Kidney epithelial cell (primary cell): ENCODE measurements at places on chromosomes 7 and 10.

DNA sequence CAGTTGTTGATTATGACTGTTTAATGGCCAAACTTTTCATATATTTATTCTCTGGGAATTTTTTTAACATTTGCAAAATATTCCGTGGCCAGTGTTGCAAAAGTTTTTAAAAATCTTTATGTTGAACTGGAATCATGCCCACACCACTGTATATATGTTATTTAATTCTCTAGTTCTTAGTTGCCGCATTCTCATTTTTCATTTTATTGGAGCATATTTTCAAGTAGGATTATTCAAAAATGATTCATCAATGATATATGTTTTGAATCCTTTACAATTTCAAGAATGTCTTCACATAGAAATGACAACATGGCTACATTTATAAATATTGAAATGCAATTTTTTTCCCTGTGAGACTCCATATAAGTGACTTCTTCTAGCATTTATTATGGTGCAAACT, 188.6 kb upstream of the LRRTM3 start:
- no peak for DNase-seq

DNA sequence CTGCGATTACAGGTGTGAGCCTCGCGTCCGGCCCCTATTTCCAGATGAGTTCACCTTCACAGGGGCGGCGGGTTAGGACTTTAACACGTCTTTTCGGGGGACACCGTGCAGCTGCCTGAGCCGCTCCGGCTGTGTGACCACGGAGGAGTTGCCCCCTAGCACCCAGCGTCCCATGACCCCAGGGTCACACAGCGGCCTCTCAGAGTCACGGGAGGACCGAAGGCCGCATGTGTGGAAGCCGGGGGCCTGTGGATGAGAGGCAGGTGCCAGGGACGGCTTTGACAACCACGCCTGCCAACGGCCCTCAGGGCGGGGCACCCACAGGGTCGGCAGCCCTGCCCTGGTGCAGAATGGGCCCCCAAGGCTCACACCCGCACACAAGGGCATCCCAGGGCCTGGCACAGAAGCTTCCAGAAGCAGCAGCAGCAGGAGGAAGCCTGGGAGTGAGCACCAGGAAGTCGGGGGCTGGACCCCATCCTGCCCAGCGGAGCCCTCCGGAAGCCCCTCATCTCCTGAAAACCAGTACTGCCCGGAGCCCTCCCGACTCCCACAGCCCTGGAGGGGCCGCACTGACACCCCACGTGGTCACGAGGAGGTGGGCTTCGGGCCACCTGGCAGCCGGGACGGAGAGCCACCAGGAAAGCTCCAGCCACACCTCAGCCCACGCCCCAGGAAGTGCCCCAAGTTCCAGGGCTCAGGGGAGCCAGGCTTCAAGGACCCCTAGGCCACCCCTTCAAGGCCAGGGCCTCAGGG, 32.7 kb downstream of the ADAP1 start:
- DNase-seq = no peak

DNA sequence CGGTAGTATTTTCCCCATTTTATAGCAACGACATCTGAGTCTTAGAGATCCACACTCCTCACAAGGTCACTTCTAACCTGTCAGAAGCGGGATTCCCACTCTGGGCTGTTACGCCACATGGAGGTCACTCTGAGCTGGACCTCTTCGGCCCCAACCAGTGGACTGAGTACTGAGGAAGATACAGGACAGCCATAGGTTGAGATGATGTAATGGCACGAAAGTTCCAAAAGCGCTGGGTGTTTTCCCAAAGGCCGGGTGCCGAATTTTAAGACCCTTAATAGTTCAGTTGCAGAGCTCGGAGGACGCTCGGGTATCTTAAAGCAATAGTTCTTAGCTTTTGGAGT, 699 bp downstream of the GHITM start:
- no peak for DNase-seq

DNA sequence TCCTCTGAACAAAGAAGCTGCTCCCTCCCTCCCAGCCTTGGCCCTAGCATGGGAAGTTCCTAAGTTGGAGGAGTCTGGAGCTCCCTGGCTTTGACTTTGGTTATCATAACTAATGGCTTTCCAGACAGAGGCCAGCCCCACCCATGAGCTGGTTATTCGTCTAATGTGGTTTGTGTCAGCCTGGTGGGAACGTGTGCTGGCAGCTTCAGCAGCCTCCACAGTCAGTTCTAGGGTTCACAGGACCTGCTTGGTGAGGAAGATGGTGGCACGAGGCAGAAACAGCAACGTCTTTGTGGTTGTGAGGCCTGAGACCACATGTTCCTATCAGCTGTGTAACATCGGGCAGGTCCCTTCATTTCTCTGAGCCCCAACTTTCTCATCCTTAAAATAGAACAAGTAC, 103.1 kb downstream of the PAXIP1 start:
- no peak for DNase-seq

DNA sequence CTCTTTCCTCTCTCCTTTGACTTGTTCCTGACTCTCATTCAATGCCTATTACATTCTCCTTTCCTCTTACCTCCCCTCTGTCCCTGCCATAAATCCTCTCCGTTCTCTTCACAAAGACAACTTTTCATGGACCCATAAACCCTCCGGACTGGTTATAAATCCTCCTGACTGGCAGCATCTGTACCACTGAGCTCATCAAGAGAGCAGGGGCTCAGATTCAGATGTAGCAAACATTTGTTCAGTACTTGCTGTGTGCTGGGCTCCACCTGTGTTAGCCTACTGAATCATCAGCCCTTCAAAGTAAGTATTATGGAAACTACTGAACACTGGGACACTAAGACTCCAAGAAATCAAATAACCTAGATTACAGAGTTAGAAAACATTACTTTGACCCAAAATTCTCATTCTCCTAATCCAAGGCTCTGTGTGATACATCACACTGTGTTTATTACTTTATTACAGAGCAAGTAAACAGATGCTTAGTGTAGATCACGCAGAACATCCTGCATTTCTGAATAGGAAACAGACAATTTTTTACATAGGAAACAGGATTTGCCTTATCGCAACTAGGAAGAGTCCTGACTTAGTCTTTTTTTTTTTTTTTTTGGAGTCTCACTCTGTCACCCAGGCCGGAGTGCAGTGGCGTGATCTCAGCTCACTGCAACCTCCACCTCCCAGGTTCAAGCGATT, 108.6 kb upstream of the PDE1C start:
- DNase-seq = no peak

GRCh38 chr10:87819289-87819585, 1.2 kb upstream of the ATAD1 start:
- DNase-seq = no peak

DNA sequence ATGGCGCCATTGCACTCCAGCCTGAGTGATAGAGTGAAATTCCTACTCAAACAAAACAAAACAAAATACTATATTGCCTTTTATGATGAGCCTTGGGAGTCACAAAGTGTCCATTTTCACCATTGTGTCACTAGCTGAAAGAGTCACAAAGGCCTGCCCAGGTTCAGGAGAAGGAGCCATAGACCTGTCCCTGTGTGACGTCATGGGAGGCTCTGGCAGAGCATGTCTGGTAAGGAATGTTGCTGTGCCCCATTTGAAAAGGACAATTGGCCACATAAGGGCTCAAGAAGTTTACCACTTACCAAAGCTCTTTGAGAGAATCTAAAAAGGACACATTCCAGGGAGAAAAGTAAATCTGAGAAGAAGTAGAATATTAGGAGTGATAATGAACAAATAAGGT, 367.7 kb downstream of the SDK1 start:
- DNase-seq = no peak

- peak; percentile 1 for DNase-seq
These were observed 28.7 kb downstream of the PNPLA8 start for GRCh38 chr7:108497082-108497725.

DNA sequence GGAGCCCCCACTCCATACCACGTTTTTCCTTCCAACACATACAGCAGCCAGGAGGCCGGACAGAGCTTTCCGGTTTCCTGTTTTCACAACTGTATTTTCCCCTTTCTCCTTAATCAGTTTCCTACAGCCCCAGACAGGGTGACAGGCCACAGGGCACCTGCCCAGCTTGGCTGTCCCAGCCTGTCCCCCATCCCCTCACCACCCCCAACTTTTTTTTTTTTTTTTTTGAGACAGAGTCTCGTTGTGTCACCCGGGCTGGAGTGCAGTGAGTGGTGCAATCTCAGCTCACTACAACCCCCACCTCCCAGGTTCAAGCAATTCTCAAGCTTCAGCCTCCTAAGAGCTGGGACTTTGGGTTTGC, 10.3 kb upstream of the HSPB1 start:
- DNase-seq = no peak

GRCh38 chr10:92530891-92531535, 42.9 kb downstream of the IDE start:
- no peak for DNase-seq

DNA sequence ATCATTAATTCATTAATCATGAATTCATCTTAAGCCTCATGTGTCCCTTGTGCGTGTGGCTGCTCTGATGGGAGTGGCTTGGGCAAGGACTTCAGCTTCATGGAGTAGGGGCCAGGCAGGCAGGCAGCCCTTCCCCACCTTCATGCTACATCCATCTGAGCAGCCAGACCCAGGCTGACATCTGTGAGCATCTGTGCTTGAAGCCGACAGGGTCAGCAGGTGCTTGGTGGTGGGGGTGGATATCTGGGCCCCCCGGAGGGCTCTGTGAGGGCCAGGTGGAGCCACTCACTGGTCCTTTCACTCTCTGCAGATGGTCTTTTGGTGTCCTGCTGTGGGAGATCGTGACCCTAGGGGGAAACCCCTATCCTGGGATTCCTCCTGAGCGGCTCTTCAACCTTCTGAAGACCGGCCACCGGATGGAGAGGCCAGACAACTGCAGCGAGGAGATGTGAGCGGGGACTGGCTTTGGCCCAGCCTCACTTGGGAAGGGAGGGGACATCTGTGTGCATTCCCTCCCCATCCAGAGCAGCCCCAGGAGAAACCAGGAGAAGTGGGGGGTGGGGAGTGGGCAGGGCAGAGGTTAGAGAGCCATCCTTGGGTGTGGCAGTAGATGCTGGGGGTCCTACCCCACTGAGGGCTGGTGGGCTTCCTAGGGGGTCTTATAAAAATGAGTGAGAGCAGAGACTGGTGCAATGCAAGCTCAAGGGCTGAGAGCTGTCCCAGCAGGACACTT, 14.7 kb upstream of the CSGALNACT2 start:
- DNase-seq = no peak

- DNase-seq = no peak
These were observed 3.2 kb downstream of the ZNF316 start for GRCh38 chr7:6640246-6640721.

DNA sequence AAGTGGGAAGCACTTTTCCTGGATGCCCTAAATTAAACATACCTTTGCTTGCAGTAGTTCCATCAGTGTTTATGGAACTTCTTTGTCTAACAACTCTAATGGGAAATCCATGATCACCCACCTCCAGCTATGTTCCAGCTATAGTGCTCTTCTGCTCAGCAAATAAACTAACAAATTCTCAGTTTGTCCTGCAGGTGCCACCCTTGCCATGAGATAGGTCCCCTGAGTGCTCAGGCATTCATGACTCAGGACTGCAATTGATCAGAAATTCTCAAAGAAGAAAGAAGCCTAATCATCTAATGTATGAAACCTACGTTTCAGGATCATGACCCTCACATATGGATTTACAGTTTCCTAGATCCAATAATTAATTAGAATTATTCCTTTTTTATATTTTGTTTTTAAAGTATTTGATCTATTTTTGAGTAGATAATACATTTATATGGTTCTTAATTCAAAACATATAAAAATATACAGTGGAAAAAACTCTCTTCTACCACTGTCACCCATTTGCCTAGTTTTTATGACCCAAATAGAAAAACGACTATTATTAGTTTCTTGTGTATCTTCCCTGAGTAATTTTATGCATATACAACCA, 48.7 kb upstream of the DYNC1I1 start:
- DNase-seq = peak; percentile 16

DNA sequence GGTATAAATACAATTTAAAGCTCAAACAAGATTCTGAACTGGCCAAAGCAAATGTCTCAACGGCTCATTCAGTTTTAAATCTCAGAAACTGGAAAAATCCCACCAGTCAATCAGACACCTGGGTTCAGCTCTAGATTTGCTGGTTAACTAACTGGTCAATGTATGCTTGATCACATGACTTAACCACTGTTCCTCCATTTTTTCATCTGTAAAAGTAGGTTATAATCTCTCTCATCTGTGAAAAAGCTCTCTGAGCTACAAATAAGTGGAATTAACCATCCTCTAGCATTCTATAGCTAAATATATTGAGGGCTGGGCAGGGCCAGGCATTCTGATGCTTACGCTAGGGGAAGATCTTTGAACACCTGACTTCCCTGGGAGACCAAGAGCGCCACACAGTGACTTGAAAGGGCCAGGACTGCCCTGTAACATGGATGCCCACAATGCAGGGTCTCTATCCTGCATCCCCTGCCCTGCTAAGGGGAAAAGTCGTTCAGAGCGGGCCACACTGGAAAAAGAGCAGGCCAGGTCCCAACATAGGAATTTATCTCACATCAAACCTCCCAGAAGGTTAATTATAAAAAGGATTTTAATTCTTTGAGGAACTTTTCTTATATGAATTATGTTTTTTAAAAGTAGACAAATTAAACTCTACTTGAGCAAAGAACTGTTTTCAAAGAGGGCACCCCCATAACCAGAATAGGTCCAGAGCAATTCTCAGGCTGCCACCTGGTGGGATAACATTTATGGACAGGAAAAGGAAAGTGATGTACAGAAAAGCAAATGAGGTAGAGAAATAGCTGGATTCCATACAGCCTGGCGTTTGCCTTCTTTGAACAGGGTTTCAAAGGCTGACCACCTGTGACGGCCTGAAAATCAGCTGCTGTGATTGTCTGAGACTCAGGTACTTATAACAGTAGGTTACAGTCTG, 1.8 kb downstream of the RP9 start:
- no peak for DNase-seq

- no peak for DNase-seq
These were observed 15.0 kb downstream of the CEP41 start for GRCh38 chr7:130425796-130426195.

- DNase-seq = no peak
These were observed 72.4 kb upstream of the SP4 start for GRCh38 chr7:21355406-21355874.

- DNase-seq = no peak
These were observed 66.8 kb downstream of the MAD1L1 start for GRCh38 chr7:2165610-2166594.

- no peak for DNase-seq
These were observed 515 bp downstream of the GSDME start for GRCh38 chr7:24756545-24757352.

GRCh38 chr10:101783736-101784118, 481 bp upstream of the NPM3 start:
- DNase-seq = no peak

- no peak for DNase-seq
These were observed at the start of gene MGAM2 for GRCh38 chr7:142111499-142111898. Gene MGAM2 (plus strand): TSS chr7:142111718. CDS start chr7:142116874, 5,156 bp downstream.

DNA sequence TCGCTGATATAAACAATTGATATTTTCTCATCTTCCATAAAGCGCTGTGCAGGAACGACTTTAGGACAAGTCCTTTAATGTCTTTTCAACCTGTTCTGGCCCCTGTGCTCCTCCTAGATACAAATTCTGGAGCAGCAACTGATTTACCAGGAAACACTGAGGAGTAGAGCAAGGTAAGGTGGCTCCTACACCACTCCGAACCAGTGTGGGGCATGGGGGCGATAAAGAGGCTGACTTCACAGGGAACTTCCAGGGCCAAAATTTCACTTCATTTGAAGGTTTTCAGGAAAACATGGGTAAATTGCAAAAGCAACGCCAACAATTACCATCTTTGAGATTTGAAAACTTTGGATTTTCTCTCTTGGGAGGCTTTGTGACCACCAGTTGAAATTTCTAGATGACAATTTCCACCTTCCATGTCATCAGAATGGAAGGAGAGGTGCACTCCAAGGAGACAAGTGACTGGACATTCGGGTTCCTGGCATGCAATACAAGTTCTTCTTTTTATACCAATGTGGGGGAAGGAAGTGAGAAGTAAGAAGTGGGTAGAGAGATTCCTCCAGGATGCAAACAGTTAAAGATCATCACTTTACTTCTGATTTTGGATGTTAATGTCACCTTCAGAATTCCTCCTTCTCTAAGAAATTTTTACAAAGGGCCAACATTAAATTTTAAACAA, 118.5 kb downstream of the FAM107B start:
- DNase-seq = no peak
